ENCODE measurements at places on chromosomes 7 and 10. TPM values are rescaled to one million over a fixed set of nuclear protein-coding genes. Genes with fewer than 3 reads are reported as not detected.

The ZNF853 gene
- total RNA-seq, result 23.6 TPM

The CCDC172 gene
- total RNA-seq, result not detected

The DPYSL4 gene
- total RNA-seq, result 43.6 TPM

The DLD gene
- total RNA-seq, result 54.6 TPM

The SLC26A5 gene
- not detected for total RNA-seq
